ENCODE measurements at places on chromosomes 1 and 21. TPM values are rescaled to one million over a fixed set of nuclear protein-coding genes. Genes with fewer than 3 reads are reported as not detected.

The HFM1 gene
- 0.08 TPM for total RNA-seq

The RGSL1 gene
- total RNA-seq, result not detected

The WDTC1 gene
- 16.3 TPM for total RNA-seq

The MTARC2 gene
- 3.0 TPM for total RNA-seq

DNA sequence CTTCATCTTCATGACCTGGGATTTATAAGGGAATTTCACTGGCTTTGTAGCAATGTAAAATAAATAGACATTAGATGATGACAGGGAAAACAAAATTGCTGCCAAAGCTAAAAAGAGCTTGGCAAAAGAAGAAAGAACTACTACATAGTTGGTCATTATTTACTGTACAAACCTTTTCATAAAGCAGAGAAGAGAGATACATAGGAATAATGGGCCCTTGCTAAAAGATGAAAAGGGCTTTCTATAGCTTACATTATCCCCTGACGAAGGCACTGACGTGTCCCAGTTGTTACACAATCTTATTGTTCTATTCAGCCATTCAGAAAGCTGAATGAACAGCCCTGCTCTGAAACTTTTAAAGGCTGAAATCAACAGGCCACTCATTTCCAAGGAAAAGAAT is 57.1 kb downstream of the ZC3H11B start:
- peak; percentile 90 for ATAC-seq

DNA sequence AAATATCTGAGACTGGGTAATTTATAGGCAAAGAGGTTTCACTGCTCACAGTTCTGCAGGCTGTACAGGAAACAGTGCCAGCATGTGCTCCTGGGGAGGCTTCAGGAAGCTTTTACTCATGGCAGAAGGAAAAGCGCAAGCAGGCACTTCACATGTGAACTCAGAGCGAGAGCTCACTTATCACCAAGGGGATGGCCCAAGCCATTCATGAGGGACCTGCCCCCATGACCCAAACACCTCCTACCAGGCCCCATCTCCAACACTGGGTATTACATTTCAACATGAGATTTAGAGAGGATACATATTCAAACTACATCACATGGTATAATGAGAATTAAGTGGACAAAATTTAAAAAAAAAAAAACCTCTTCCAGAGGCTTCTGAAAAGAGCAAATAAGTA is 13.7 kb downstream of the WASF2 start:
- ATAC-seq, result no peak

DNA sequence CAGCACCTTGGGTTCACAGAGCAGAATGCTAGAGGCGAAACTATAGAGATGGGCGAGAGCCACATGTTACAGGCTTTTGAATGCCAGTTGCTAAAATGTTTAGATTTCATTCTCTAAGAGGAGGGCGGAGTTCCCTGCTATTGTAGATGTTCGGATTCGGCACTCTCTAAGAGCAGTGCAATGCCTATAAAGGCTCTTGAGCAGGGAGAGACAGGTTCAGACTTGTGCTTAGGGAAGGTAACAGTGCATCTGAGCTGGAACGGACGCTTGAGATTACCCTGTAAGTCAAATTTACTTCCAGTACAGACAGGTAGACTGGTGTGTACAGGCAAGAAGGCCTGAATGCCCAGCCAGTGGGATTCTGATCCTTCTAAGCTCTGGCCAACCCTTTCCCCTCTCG is 15.3 kb downstream of the LURAP1 start:
- peak; percentile 96 for ATAC-seq

- peak; percentile 65 for ATAC-seq
Measured at GRCh38 chr1:193111641-193112090, 6.5 kb upstream of the GLRX2 start.

- no peak for ATAC-seq
Measured at GRCh38 chr1:198024782-198025181, 107.6 kb downstream of the LHX9 start.

DNA sequence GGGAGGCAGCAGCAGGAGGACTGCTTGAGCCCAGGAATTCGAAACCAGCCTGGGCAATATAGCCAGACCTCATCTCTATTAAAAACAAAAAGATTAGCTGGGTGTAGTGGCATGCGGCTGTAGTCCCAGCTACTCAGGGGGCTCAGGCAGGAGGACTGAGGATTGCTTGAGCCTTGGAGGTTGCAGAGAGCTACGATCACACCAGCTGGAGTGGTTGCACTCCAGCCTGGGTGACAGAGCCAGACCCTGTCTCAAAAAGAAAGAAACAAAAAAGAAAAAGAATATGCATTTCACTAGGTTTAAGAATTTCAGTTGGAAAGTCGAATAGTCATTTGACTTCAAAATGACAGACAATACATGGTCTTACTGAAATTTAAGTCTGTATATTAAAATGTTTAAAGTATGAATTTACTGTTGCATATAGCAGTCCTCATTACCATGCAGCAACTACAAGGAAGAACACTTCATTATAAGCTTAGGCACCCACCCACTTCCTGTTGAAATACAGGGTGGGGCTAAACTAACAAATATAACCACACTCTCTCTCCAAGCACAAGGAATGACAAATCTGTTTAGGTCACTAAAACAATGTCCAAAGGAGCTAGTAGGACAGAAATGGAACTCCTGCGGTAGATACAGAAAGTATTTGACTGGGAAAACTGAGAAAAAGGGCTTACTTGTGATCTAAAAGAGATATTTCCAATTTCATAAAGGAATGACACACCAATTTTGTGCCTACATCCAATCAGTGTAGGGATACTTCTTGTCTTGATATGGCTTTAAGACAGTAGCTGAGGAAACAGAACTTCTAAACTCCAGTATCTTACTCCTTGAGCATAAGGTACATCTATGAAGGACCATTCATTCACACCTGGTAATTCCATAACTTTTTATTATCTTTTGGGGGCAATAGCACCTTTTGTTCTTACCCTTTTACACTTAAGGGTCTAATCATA is 44.1 kb downstream of the GPR3 start:
- ATAC-seq, result peak; percentile 90

DNA sequence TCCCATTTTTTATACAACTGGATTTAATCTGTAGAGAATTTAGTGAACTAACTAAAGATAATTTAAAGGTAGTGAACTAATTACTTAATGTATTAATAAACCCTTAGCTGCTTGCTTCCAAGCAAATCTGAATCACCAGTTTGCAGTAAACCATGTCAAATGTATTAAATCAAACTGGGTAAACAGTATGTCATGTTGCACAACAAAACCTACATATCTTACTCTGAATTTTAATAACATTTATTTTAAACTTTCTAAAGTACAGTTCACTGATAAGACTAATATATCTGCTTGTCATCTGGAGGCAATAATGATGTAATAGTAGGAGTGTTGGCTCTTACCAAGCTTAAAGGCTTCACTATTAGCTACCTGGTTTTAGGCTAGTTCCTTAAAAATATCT is 52.5 kb upstream of the SCYL3 start:
- ATAC-seq, result no peak

GRCh38 chr21:45146801-45147200 is 72.4 kb downstream of the ADARB1 start:
- ATAC-seq, result no peak

GRCh38 chr1:2128189-2128901 is 66.2 kb downstream of the FAAP20 start:
- no peak for ATAC-seq

Data from esophagus mucosa (tissue), 1 donor.